Activated CD8-positive, alpha-beta memory T cell treated with anti-CD3 and anti-CD28 coated beads, Interleukin-2, amount 10 ng/mL, durations not matched to agents 7 days and 5 days (primary cell): ENCODE measurements at places on chromosomes 5 and 9.

GRCh38 chr9:34154057-34154456 lies 24.8 kb upstream of the UBAP1 start:
- DNase-seq: no peak

DNA sequence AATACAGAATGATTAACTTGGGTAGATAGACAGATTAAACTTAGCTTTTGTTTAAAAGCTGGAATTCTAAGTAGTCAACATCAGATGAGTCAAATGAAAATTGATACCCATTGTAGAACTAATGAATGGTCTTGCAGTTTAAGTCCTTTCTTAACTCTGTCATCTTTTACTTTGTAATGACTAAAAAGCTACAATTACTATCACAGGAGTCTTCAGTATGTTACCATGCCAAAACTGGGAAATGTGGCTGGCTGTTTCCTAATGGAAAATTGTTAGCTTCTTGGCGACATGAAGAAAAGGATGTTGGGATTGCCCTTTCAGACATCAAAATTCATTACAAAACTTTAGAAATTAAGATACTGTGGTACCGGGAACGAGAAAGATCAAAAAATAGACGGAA lies 20.2 kb upstream of the ANXA1 start:
- DNase-seq: no peak

DNA sequence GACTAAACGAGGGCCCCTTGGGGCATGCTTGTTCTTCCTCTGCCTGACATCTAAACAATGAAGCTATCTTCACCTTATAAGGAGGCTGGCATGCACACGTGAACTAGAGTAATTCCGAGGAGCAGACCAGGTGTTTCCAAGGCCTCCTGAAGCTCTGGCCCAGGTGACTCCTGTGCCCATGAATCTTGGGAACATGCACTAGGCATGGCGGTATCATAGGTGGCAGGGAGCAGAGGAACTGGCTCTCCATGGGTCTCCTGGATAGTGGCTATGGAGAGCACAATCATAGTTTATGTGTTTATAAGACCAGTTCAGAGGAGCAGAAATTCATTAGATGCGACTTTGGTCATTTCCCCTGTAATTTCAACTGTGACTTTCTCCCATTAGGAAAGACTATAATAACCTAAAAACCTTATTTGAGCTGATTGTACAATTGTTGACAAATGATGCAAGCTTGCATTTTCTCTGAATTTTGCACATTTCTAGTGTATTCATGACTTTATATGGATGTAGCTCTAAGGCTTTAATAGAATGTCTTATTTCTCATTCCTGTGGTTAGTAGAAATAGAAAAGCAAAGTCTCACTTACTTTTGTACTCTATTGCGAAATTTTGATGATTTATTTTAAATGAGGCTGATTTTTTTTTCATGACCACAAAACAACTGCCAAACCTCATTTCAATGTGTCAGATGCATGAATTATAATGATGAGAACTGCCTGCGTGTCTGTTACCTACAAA lies 135.3 kb upstream of the RPS23 start:
- DNase-seq: no peak

DNA sequence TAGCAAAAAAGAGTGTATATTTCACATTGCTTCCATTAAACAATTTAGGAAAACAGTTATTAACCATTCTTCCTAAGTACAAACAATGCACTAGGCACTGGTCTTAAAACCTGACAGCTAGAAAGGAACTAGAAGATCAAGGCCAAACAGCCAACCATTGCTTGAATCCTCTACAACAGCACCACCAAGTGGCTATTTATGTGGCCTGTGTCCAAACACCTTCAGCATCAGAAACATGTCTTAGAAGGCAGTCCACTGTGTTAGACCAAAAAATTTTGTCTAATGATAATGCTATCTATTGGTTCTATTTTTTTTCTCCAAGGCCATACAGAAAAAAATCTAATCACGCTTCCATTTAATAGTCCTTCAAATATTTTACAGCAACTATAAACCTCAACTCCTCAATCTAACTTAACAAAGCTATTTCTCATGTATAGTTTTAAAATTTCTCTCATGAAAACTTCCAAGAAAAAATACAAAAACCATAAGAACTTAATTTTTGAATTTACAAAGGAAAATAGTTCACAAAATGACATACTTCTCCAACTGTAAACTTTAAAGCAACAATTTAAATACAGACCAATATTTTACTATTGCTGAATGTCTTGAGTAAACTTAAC lies 36.1 kb downstream of the CAAP1 start:
- peak; percentile 44 for DNase-seq

- no peak for DNase-seq
These were observed 90.3 kb downstream of the MRPL36 start for GRCh38 chr5:1709171-1709803.

- DNase-seq: no peak
These were observed 390.6 kb downstream of the DNAH5 start for GRCh38 chr5:13553896-13554295.

- DNase-seq: no peak
These were observed 111.9 kb upstream of the FST start for GRCh38 chr5:53368516-53368915.
